ENCODE measurements at places on chromosomes 11 and 22.

GRCh38 chr11:11977206-11977938 lies 31.1 kb downstream of the DKK3 start:
- DNase-seq, result no peak

- no peak for DNase-seq
These were observed 584 bp upstream of the GAL start for GRCh38 chr11:68683536-68684384.

DNA sequence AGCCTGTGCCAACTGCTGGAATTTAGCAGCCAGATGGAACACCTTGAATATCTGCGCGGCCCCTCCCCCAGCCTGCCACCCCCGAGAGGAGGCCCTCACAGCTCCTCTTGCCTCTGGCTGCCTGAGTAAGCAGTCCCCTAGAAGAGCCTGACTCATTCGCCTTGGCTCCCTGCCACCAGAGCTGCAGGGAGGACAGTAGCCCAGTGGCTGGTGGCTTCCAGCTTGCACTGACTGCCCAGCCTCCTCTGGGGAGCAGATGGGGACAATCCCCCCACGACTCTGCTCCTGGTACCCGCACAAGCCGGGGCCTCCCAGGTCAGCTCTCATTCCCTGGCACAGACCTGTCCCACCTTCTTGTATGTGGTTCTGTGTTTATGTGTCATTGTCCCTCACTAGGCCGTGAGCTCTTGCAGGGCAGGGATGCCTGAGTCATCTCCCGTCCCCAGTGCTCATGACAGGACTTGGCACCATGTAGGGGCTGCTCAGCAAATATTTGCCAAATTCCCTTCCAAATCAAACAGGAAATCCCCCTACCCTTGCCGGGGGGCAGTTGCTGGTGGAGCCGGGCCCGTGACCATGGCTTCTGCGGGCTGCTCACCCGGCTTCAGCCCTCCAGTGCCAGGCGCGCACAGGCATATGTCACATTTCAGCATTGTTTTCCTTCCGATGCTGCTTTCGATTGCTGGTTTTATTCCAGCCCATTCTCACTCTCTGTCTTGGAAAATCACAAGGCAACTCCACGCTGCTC lies 43.6 kb downstream of the CACNG2 start:
- peak; percentile 50 for DNase-seq

GRCh38 chr11:108333403-108333899 lies 110.6 kb downstream of the ATM start:
- no peak for DNase-seq

GRCh38 chr11:83069441-83070043 lies 2.2 kb downstream of the RAB30 start:
- no peak for DNase-seq

GRCh38 chr11:3148990-3149851 lies 15.9 kb downstream of the OSBPL5 start:
- no peak for DNase-seq

- DNase-seq, result no peak
These were observed 9.8 kb upstream of the EIF3F start for GRCh38 chr11:7977232-7977917.

DNA sequence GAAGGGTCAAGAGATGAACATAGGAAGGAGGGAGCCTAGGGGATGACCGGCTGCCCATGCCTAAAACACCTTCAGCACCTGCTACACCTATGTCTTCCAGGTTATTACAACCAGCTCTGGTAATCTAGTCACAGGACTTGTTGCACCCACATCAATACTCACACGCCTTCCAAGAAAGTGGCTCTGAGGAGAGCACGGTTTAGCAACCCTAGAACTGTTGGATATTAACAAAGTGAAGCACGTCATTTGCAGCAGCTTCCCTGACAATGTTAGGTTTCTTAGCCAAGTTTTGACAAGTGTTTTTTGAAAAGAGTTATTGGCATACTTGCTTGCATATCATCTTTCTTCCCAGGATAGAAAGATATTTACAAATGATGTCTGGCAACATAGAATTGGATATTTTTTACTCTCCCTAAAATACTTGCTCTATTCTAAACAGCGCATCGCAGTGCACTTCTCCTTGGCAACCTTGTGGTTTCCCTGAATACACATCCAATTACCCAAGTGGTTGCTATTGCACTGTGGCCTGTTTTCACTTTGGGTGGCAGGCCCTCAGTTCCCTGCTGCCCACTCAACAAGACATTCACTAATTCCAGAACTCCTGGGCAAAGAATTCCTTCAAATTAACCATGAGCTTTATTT lies 94.3 kb upstream of the ARHGAP42 start:
- no peak for DNase-seq

- no peak for DNase-seq
These were observed 102.0 kb upstream of the HSD17B12 start for GRCh38 chr11:43578346-43579170.
